ENCODE measurements at places on chromosomes 12 and 14. TPM values are rescaled to one million over a fixed set of nuclear protein-coding genes. Genes with fewer than 3 reads are reported as not detected.

DNA sequence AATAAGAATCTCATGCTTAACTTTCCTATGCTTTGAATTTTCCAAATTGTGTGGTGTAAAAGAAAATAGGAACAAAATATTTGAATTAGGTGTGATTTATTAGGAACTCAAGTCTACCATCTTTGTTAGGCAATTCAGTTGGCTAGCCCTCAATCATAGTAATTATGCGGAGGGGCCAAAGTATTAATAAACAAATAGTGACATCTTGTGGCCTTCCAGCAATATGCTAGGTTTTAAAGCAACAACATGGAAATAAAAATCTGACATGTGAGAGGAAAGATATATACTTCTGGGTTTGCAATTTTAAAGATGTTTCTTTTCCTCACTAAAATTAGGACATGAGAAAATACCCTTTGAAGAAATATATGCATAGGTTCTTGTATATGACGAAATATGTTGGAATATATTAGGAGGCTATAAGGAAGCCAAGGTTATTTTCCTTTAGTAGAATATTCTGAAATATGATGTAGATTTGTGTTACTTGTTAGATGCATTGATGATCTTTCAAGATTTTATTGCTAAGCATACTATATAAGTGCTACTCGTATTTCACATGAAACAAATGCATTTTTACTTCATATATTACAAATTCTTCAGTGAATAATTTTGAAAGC is 200.4 kb downstream of the PTPRO start:
- H3K4me1 ChIP-seq: no peaks in the 10 kb centered on the region
- no peak overlapping the region for H3K27ac ChIP-seq
- H3K4me3 ChIP-seq: no peak overlapping the region
- DNase-seq: peak; percentile 11
- H3K27me3 ChIP-seq: no peaks in the 10 kb centered on the region

FRMD6 gene
- 59.1 TPM for total RNA-seq

DNA sequence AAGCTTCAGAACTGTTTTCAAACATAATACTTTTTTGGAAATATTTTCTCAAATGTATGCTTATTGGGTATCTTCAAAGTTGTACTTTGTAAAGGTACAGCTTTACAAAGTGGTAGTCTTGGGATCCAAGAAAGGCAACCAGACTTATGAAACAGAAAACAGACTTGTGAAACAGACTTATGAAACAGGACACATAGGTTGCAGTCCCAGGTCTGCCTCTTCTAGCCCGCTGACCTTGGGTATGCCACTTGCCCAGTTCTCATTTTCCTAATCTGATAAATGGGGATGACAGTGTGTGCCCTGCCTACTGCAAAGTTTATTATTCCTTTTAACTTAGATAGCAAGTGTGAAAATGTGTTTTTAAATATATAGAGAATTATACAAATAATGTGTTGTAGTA is 114.3 kb downstream of the KICS2 start:
- H3K27ac ChIP-seq: no peak overlapping the region
- no peaks in the 10 kb centered on the region for H3K4me1 ChIP-seq
- H3K4me3 ChIP-seq: no peak overlapping the region

GALNT16 gene
- total RNA-seq: 6.9 TPM

- H3K36me3 ChIP-seq: no peaks in the 10 kb centered on the region
- no peaks in the 10 kb centered on the region for H3K4me1 ChIP-seq
- H3K27me3 ChIP-seq: no peaks in the 10 kb centered on the region
- no peak overlapping the region for H3K4me3 ChIP-seq
- H3K27ac ChIP-seq: no peak overlapping the region
- DNase-seq: no peak
These were observed 166.0 kb downstream of the IPO8 start for GRCh38 chr12:30529489-30530269.

IKBIP gene
- total RNA-seq: 6.0 TPM

DNA sequence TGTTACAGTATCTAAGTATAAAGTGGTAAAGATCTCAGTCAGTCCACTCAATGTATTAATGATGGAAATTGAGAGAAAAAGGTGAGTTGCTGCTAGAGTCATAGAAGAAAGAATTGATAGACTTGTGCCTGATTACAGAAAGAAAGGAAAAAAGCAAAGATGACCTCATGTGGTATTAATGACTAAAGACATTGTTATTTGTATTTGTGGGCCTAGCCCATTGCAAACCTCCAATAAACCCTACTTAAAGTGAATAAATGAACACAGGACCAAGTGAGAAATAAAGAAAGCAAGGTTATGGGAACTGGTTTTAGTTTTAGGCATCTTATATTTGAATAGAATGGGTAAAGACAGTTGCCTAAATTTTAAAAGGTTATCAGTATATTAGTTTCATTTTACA is 105.5 kb downstream of the SYT1 start:
- no peaks in the 10 kb centered on the region for H3K4me1 ChIP-seq
- H3K27me3 ChIP-seq: no peaks in the 10 kb centered on the region
- H3K36me3 ChIP-seq: no peaks in the 10 kb centered on the region
- no peak overlapping the region for H3K27ac ChIP-seq
- H3K4me3 ChIP-seq: no peak overlapping the region
- no peak for DNase-seq

All from prostate gland (tissue), 2 donors.